Activated naive CD8-positive, alpha-beta T cell treated with anti-CD3 and anti-CD28 coated beads for 36 hours (primary cell): ENCODE measurements at places on chromosomes 3 and 15. TPM values are rescaled to one million over a fixed set of nuclear protein-coding genes. Genes with fewer than 3 reads are reported as not detected.

GRCh38 chr15:72288796-72289596 lies 16.6 kb upstream of the PARP6 start:
- DNase-seq, result no peak
- no peaks in the 10 kb centered on the region for H3K27me3 ChIP-seq
- no peaks in the 10 kb centered on the region for H3K36me3 ChIP-seq
- H3K4me1 ChIP-seq, result no peaks in the 10 kb centered on the region
- no peak overlapping the region for H3K4me3 ChIP-seq

Gene SMAD6
- total RNA-seq, result 0.10 TPM

DNA sequence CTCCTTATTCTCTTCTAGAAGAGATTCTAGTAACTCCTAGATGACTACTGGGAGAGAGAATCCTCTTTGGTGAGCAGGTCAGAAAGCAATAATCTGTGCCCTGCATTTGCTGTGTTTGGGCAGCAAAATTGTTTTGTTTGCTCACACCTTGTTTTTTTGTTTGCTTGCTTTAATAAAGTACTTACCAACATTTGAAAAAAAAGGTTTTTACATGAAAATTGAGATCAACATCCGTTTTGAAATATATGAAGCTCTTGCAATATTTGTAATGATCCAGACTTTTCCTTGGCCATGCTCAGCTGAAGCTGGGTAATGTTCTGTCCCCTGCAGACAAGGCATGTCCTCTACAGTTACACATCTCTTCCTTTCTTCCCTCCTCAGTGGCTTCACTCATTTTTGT lies 62.2 kb downstream of the DIPK2A start:
- H3K4me1 ChIP-seq, result peaks cover 10% of the 10 kb centered on the region
- no peak overlapping the region for H3K4me3 ChIP-seq
- DNase-seq, result no peak
- H3K27ac ChIP-seq, result no peak overlapping the region
- no peaks in the 10 kb centered on the region for H3K27me3 ChIP-seq

Gene EXOG
- total RNA-seq, result 21.7 TPM

GRCh38 chr3:194306771-194307640 lies 44.1 kb downstream of the CPN2 start:
- peaks cover 18% of the 10 kb centered on the region for H3K27me3 ChIP-seq
- H3K36me3 ChIP-seq, result peaks cover 2% of the 10 kb centered on the region
- DNase-seq, result no peak

GRCh38 chr15:81351651-81352050 lies 22.4 kb downstream of the TMC3 start:
- H3K4me1 ChIP-seq, result peaks cover under 1% of the 10 kb centered on the region
- peaks cover 4% of the 10 kb centered on the region for H3K36me3 ChIP-seq
- no peak for DNase-seq
- no peak overlapping the region for H3K27ac ChIP-seq

- no peak overlapping the region for H3K4me3 ChIP-seq
- DNase-seq, result no peak
- peaks cover 29% of the 10 kb centered on the region for H3K36me3 ChIP-seq
- no peaks in the 10 kb centered on the region for H3K27me3 ChIP-seq
These were observed 11.9 kb downstream of the IDH2 start for GRCh38 chr15:90090226-90090848.

DNA sequence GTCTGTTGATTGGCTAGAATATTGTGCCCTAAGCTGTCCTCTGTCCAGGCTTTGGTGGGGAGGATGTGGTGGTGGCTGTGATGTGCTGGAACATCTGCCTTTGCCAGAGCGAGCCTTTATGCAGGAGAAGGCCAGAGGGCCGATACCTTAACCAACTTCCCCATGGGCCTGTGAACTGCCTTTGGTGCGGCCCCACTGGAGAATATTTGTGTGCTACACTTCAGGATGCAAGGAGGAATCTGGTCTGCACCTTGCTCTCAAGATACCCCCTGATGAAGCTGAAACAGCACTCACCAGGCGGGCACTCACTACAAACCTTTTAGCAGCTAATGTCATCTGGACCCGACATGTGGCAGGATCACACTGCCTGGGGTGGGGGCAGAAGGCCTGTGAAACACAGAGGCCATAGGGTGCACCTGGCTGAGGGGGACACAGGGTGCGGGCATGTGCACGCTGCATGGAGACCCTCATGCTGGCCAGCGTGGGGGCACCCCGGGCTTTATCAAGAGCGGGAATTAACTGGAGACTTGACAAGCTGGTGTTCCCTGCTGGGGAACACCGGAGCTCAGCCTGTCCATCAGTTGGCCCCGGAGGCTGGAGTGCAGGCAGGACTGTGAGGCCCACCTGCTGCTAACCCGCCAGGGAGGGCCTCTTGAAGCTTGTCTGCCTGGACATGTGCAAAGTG lies 16.4 kb downstream of the PRR23E start:
- no peak overlapping the region for H3K27ac ChIP-seq
- H3K27me3 ChIP-seq, result peaks cover 7% of the 10 kb centered on the region
- no peak for DNase-seq
- no peaks in the 10 kb centered on the region for H3K4me1 ChIP-seq
- no peaks in the 10 kb centered on the region for H3K36me3 ChIP-seq

Gene GHRL
- 0.41 TPM for total RNA-seq

Gene PFN2
- total RNA-seq, result 4.2 TPM

GRCh38 chr15:34055868-34056595 lies 17.0 kb upstream of the AVEN start:
- H3K27me3 ChIP-seq, result no peaks in the 10 kb centered on the region
- H3K4me1 ChIP-seq, result no peaks in the 10 kb centered on the region
- no peak for DNase-seq
- no peak overlapping the region for H3K27ac ChIP-seq
- H3K4me3 ChIP-seq, result no peak overlapping the region
- peaks cover 7% of the 10 kb centered on the region for H3K36me3 ChIP-seq

- no peak overlapping the region for H3K4me3 ChIP-seq
- no peaks in the 10 kb centered on the region for H3K27me3 ChIP-seq
- no peak overlapping the region for H3K27ac ChIP-seq
- H3K4me1 ChIP-seq, result no peaks in the 10 kb centered on the region
- no peaks in the 10 kb centered on the region for H3K36me3 ChIP-seq
- no peak for DNase-seq
These were observed 59.8 kb upstream of the INSYN1 start for GRCh38 chr15:73812806-73813465.

- DNase-seq, result peak; percentile 47
- H3K27ac ChIP-seq, result peak overlapping the region; percentile 67
- no peaks in the 10 kb centered on the region for H3K27me3 ChIP-seq
- peaks cover 42% of the 10 kb centered on the region for H3K36me3 ChIP-seq
- no peak overlapping the region for H3K4me3 ChIP-seq
These were observed 27.2 kb downstream of the INTS14 start for GRCh38 chr15:65583701-65584100.
